Smooth muscle cell of the brain vasculature (primary cell): ENCODE measurements at places on chromosomes 4 and X.

- no peak for DNase-seq
Observed at GRCh38 chr4:21872101-21872500, 76.5 kb downstream of the KCNIP4 start.

GRCh38 chr4:168537571-168537970, 40.7 kb downstream of the PALLD start:
- no peak for DNase-seq

DNA sequence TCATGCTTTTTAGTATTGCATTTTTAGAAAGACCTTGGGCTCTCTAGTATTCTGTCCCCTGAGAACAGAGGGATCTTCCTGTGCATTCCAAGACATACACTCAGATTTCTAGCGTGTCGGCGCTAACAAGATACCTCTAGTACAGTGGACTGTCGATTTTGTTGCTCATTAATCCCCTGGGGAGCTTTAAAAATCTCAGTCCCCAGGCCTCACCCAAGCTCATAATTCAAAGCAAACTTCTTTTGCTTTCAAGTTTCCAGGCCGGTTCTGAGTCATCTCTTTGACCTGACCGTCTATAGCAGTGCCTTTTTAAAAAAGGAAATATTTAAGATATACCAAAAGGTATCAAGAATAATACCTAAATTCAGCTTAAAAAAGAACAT, 137.0 kb downstream of the AMMECR1 start:
- no peak for DNase-seq

GRCh38 chr4:38050560-38051350, 90.6 kb downstream of the PTTG2 start:
- no peak for DNase-seq

- DNase-seq = no peak
Observed at GRCh38 chr4:183099537-183100297, 660 bp downstream of the WWC2 start.

DNA sequence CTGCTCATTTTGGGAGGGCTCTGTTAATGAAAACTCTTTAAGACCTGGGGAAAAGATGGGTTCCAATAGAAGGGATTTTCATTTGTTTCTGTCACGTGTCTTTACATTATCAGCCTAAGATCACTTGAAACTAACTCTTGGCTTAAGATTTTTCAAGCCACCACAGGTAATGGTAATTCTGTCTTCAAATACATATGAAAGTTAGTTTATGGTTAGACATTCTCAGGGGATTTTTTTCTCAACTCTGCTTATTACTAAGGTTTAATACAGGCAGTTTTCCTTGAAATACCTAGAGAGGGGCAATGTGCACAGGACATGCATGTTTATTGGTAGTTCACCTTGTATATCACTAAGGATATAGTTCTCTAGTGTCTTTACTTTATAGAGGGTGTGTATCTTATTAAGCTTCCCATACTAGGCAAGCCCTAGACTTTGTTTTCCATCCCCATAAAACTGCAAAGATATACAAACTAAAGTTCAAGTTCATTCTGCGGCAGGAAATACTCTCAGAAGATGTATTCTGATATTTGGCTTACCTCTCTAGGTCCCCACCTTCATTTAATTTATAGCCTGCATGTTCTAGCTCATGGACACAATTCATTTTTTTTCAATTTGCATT, 38.2 kb upstream of the MYOZ2 start:
- no peak for DNase-seq

DNA sequence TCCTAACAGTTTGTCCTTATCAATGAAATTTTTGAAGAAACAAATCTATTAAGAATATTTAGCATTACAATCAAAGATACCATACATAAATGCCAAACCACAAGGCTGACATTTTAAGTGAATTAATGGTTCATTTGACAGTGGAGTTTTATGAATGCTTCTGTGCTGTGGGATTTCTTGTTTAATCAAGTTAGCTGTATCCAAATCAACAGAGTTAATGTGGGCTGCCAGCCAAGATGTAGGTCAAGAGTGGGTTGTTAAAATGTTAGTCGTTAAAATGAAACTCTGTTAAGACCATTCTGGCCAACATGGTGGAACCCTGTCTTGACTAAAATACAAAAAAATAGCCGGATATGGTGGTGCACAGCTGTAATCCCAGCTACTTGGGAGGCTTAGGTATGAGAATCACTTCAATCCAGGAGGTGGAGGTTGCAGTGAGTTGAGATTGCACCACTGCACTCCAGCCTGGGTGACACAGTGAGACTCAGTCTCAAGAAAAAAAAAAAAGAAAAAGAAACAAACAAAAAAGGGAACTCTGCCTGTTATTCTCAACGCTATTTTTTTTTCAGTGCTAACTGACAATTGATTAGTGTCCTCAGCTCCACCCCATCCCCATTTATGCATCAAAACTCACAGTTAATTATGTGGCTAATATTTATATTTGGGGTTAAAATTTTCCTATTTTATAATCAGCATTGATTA, 20.2 kb downstream of the GPAT3 start:
- no peak for DNase-seq

DNA sequence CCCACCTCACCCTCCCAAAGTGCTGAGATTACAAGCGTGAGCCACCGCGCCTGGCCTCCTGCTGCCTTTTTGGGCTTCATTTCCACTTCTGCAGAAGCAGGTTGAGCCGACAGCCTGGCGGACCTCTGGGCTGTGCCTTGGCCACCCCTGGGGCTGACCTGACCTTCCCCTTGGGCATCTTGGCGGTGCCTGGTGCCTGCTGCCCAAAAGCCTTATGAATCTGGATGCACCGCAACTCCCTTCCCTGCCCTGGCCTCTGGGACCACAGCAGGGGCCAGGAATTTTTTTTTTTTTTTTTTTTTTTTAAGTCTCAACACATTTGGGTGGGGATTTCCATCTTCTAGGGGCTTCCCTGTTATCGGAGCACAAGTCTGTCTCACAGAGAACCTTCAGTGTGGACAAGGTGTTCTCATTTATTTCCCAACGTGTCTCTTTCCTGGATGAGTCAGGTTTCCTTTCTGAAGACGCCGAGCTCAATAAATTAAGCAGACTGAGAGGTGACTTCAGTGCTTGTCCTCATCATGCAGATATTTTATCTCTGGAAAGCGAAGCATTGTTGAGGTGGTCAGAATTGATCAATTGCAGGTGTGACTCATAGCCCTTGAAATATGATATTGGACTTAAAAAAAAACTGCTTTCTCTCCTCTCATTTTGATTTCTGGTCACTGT, 79.7 kb downstream of the SHROOM2 start:
- DNase-seq = no peak

DNA sequence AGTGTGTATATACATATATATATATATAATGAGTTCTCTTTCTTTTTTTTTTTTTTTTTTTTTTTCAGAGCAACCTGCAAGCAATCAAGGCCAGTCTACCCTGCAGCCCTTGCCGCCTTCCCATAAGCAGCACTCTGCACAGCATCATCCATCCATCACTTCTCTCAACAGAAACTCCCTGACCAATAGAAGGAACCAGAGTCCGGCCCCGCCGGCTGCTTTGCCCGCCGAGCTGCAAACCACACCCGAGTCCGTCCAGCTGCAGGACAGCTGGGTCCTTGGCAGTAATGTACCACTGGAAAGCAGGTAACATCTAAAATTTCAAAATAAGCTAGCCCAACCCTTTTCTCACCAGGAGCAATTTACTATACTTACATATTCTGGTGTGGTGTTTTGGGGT, 316.3 kb downstream of the DCTD start:
- no peak for DNase-seq

DNA sequence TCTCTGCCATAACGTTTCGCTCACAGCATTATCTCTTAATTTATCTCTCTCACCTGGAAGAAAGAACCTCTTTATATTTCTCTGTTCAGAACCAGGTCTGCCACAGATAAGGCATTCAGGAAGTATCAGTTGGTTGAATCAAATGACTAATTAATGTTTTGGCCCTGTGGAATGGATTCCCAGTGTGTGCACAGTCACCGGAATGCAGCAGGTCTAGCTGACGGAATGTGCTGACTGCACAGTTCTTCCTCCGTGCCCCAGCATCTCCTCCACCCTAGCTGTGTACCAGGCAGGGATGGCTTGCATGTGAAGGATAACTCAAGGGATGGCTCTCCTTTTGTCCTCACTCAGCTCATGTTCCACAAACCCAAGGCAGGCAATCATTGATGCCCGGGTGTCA, 141.8 kb upstream of the MSX1 start:
- DNase-seq = no peak

DNA sequence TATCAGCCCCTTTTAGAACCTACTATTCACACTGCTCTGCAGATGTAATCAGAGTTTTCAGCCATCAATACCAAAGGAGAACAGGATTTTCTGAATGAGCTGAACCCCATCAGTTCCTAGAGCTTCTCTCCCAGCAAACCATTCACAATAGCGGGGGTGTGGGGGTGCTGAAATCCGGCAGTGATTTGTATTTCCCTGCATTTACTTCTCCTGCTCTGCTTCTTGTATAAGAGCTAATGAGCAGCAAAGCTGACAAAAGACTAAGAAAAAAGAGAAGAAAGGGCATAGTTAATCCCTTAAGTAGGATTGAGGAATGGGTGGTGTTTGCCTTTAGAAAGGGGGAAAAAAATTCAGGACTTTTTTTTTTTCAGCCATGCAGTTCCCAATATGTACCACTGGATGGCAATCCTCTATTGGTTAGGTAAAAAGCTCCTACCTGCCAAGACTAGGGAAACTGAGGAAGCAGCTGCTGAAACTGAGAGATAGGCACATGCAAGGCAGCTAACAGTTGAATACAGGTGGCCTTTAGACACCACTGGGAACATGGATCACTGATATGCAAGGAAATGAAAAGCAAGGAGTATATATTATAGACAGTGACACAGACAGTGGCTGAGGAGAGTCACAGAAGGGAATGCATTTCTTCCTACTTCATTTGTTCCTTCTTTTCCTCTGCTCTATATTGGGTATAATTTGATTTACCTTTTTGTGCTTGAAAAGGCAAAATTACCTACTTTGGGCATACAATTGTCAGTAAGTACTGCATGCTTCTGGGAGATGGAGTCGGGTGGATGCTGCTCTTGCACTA, 217.9 kb downstream of the HS6ST2 start:
- no peak for DNase-seq

DNA sequence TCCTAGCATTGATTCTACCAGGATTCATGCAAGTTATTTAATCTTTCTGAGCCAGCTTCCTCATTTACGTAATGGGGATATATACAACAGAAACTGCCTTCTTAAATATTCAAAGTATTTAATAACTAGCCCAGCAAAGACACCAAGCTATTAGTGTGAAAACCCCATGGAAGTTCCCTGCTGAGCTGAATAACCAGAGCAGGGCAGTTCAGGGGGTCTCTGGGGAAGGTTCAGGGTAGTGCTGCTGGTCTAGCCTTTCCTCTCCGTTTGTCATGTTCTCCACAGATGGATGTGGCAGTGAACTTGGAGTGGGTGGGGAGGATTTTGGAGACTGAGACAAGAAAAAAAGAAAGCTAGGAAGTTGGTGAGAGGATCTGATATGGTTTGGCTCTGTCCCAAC, 240.8 kb upstream of the TAPT1 start:
- no peak for DNase-seq

GRCh38 chr4:82524570-82525152, 37.1 kb downstream of the TMEM150C start:
- DNase-seq = no peak

DNA sequence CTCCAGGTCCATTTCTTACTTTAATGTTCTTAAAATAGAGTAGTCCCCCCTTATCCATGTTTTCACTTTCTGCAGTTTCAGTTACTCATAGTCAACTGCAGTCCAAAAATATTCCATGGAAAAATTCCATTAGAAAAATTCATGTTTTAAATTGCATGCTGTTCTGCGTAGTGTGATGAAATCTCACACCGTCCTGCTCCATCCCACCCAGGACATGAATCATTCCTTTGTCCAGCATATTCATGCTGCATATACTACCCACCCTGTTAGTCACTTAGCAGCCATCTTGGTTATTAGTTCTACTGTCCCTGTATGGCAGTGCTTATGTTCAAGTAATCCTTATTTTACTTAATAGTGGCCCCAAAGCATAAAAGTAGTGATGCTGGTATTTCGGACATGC, 5.4 kb upstream of the PDLIM5 start:
- no peak for DNase-seq

DNA sequence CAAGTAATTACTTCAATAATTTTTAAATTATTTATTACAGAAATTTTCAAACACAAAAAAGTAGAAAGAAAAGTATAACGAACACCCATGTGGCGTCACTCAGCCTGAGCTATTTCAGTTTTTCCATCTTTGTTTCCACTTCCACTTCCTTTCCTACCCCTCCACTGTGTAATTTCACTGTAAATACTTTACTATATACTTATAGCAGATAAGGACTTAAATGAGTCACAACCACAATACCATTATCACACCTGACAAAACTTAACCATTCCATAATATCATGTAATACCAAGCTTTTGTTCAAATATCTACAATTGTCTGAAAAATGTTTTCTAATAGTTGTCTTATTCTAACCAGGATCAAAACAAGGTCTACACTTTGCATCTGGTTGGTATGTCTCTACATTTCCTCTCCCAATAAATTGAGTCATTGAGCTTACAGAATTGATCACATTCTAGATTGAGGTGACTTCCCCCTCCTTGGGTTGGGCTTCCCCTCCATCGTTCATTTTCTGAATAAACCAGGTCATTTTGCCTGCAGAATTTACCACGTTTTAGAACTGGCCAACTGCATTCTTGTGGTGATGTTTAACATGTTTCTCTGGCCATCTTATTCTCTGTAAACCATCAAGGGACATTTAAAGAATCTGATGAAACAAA, 48.7 kb downstream of the ATP10D start:
- DNase-seq = no peak

DNA sequence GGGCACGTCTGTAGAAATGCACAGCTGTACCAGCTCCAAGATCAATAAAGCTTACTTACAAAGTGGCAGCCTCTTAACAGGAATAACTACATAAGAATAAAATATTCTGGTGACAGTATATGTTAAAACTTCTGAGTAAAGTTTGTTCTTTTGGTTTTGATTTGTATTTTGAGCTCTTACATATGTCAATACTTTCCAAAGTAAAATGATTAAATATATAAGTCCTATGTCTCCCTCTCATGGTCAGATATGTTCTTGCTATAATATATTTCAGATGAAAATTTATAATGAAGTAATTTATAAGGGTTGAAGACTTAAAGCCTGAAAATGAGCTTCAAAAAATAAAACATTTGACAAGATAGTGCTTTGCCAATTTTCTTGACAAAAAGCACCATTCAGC, 254.4 kb downstream of the NPFFR2 start:
- no peak for DNase-seq

DNA sequence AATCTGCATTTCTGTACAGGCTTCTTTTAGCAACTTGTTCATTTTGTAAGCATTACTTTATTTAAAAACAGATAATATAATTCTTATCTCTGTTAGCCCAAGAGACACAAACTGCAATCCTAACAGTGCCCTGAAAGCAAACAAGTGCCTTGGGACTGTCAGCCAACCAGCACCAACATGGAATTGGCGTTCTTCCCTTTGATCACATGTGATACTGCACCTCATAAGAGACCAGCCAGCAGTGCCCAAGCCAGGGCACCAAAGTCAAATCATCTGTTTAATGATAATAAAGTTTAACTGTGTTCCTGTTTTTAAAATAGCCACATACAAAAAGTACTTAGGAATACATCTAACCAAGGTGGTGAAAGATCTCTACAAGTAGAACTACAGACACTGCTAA, 223.2 kb downstream of the PRDM5 start:
- DNase-seq = no peak

GRCh38 chr4:85531560-85532341, 56.8 kb downstream of the ARHGAP24 start:
- no peak for DNase-seq

- no peak for DNase-seq
Observed at GRCh38 chr4:12471193-12471592, 1012.9 kb downstream of the RAB28 start.
